Non-pigmented ciliary epithelial cell (primary cell): ENCODE measurements at places on chromosomes 13 and 19.

GRCh38 chr19:5067678-5068077 lies 98.8 kb downstream of the KDM4B start:
- DNase-seq = no peak

GRCh38 chr19:6868351-6868750 lies 19.0 kb upstream of the ADGRE1 start:
- DNase-seq = no peak

DNA sequence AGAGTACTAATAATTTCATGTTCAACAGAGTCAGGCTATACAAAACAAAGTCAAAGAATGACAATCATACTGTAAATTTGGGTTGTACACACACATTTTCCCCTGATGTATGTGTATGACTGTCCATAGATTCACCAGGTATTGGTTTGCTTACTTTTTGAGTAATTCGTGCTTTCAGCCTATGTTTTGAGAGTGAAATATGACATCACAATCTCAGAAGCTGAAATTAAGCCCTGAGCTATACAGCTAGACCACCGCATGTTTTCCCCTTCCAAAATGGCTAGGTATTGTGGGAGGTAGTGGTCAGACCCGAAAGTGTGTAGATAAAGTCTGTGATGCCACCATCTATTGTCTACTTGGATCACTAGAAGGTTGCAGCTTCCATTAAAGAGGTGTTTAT lies 102.8 kb downstream of the KATNAL1 start:
- no peak for DNase-seq

DNA sequence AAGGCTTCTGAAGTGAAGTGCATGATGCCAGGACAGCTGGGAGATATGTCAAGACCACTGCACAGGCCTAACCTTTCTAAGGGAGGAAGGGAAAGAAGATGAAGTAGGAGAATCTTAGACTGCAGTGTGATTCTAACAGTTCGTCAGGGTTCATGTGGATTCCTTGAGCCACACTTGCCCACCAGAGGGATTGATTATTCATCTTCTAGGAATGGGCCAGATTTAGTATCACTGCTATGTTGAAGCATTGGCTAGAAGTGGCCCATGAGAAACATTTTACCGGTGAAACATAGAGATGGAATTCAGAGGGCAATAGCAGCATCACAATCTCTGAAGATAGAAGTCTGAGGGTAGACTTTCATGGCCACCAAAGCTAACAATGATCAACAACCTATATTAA lies 550.8 kb upstream of the SLITRK1 start:
- DNase-seq = peak; percentile 86

DNA sequence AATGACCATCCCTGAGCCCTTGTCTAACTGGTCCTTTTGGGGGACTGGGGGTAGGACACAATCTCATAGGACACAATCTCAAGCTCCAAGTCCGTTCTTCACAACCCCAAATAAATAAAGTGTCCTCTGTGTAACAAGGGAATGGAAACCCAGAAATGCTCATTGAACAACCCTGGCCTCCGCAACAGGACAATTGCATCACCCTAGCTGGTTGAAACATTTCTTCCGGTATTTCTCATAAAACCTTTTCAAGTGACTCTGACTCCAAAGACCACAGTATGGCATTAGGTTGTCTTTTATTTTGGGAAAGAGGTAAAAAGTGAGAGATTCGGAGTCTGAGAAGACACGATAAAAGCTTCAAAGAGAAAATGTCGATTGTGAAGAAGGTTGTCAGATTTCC lies 186.6 kb downstream of the ZNF536 start:
- no peak for DNase-seq

DNA sequence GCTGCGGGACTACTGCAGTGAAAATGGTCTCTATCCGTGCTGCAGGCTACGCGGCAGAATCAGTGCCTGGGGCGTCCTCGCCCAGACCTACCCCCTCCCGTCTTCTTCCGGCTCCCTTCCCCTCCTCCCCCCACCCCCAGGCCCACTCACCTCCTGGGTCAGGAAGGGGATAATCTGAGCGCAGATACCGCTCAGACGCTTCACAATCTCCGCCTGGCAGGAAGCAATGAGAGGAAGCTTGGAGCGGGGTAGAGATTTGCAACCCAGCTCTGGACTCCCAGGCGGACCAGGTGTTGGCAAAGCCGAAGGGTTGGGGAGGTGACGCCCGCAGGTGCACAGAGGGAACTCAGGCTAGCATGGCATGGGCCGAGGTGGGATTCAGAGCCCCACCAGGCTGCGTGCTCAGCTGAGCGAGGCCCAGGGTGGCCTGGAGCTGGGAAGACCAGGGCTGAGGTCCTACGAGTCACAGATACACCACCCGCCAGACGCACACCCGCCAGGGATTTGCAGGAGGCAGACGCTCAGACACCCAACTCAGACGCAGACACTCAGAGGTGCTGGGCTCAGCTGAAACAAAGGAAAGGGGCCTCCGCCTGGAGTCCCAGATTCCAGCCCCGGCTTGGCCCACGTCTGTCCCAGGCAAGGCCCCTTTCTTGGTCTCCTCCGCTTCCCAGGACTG lies 4.1 kb downstream of the TLE2 start:
- DNase-seq = no peak

GRCh38 chr13:67642657-67643056 lies 412.5 kb upstream of the PCDH9 start:
- DNase-seq = no peak

- DNase-seq = no peak
Measured at GRCh38 chr19:14566712-14567077, 5.2 kb downstream of the NDUFB7 start.

- no peak for DNase-seq
Measured at GRCh38 chr13:95323930-95324662, 22.8 kb upstream of the ABCC4 start.

DNA sequence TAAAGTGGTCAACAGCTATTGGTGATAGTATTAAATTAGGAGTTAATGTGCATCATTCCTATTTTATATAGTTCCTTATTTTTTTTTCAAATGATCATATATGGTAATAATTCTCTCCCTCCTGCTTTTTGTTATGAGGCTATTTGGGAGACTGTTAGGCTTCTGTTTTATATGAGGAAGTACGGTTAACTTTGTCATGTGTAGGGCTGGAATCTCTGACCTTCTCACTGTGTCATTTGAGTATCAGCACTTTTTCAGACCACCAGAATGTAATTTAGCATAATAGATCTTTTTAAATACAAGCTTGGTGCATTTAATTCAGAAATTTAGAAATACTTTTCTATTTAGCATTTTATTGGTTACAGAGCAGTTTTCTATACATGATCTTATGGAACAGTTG lies 7.7 kb downstream of the DGKH start:
- no peak for DNase-seq

DNA sequence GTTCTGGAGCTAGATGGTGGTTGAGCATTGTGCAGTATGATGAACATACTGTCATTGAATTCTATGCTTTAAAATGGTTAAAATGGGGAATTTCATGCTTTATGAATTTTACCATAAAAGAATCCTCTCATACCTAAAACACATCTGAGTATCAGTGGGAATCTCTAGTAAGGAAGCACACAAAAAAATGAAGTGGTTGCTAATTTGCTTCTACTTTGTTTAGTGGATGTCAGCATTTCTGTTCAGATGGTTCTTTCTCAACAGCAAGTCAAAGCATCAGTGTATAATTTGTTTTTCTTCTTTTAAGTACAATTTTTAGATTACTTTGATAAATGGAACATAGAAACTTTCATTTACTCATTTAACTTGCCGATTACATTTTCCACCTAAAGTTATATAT lies 52.1 kb upstream of the AKAP11 start:
- DNase-seq = no peak

DNA sequence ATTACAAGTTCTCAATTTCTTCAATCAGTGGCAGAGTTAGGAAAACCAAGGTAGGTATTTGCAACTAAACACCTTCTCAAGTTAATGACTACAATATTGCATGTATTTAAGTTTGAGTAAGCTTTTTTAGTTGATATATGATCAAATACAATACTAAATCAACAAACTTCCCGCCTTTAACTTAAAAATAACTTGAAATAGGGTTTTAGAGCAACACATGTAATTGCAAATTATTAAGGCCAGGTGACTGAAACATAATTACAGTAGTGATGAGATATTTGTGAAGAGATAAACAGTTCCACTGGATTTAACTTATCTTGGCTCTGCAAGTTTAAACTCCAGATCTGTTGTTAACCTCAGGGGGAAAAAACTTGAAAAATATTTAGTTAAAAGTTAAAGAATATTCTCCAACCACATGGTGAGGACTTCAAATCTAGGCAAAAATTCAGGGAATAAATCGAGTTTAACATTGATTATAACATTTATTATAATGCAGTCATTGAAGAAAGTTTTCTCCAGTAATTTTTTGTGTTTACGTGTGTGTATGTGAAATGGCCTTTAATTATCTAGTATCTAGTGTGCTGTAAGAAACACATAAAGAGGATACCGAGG lies 3.6 kb downstream of the DACH1 start:
- no peak for DNase-seq

DNA sequence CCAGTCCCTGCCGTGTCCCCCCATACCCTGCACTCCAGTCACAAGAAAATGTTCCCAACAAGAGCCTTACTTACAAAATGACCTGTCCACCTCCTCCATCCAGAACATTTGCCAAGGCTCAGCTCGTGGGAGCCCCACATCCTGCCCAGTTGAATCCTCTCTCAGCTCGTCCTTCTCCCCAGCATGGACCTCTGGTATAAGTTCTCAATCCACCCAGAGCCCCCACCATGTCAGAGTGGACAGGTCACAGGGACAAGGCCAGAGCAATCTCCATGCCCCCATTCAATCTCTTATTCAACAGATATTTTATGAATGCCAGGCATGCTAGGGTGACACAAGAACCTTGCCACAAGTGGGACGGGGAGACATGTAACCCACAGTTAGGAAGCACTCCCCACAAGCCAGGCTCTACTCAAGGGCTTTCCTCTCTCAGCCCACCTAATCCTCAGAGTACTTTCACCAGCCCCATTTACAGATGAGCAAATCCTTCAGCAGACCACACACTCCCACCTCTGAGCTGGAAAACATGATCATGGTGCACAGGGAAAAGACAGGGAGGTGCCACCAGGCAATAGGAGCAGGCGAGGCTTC lies 15.1 kb downstream of the DEDD2 start:
- no peak for DNase-seq

DNA sequence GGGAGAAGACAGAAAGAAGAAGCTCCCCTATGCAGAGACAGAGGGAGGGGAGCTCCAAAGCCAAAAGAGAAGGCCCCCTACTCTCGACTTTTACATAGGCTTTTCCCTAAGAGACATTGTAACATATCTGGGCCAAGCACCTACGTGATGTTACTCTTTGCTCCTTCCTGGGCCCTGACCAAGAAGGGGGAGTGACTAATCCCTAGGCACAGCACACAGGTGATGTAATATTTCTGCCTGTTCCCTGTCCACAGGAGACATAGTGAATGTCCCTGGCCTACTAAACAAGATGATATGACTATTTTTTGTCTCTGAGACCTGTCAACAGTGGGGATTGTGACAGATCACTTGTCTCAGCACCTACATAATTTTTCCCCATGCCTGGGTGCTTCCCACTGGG lies 15.9 kb upstream of the ZNF254 start:
- DNase-seq = no peak

DNA sequence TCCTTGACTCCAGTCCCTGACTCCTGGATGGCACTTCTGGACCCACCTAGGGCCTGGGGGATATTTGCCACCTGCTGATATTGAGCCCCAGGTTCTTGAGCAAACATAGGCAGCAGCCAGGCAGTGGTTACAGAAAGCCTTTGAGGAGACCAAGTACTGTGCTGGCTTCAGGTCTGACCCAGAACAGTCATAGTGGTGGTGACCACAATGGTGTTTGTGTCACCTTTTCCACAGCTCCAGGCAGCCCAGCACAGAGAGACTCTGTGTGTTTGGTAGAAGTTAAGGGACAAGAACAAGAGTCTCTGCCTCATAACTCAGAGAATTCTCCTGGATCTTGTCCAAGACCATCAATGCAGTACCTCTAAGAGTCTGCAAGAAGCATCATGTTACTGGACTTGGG lies 14.6 kb upstream of the CLC start:
- DNase-seq = no peak

- DNase-seq = no peak
Measured at GRCh38 chr13:107845911-107846310, 369.4 kb downstream of the LIG4 start.

- DNase-seq = no peak
Measured at GRCh38 chr13:28375250-28375930, 119.5 kb downstream of the FLT1 start.

DNA sequence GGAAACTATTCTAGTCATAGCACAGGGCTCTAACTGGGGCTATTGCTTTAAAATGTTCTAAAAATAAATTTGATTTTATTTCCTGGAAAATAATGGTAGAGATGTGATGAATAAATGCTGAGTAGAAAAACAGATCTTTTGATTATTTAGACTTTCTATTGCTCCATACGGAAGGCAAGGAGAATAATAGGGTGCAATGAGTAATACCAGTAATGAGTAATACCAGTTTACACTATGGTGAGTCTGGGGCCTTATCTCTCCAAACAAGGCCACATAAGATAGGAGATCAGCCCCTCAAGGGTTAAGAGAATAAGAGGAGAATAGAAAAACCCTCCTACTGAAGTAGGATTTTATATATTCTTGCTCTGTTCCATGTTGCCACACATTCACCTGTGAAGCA lies 390.4 kb downstream of the KLF5 start:
- no peak for DNase-seq

GRCh38 chr13:55553701-55554100 lies 1587.0 kb upstream of the PRR20A start:
- DNase-seq = no peak

- no peak for DNase-seq
Measured at GRCh38 chr19:41918095-41918494, 10.2 kb downstream of the ERFL start.

GRCh38 chr19:48696353-48697010 lies 711 bp downstream of the FUT2 start:
- DNase-seq = no peak

- no peak for DNase-seq
Measured at GRCh38 chr13:44078806-44079376, 199.2 kb downstream of the LACC1 start.

- DNase-seq = no peak
Measured at GRCh38 chr19:5851302-5851701, at the start of gene FUT3. FUT3 (minus strand) TSS chr19:5851449.

DNA sequence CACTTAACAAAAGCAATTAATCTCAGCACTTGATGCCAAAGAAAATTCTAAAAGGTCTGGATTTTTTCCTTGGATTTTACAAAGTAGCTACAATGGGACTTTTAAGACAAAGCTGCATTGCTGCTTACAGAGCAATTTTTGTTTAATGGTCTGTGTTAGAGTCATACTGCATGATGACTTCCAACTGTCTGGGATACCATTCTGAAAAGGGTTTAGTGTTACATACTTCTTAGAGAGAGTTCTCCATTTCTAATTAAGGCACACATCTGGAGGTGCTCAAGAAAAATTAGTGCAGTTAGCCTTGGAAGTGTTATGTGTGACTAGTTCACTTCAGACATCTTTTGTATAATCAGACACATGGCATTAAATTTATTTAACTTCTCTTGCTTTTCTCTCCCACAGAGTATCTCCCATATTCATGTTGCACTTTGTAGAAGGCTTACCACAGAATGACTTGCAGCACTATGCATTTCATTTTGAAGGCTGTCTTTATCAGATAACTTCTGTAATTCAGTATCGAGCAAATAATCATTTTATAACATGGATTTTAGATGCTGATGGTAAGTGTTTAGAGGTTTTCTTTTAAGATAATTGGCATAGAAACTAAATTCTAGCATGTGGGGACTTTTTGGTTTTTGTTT lies 35.1 kb downstream of the USPL1 start:
- DNase-seq = no peak

GRCh38 chr13:32476021-32476731 lies 48.2 kb upstream of the N4BP2L1 start:
- no peak for DNase-seq

- no peak for DNase-seq
Measured at GRCh38 chr13:80571346-80572307, 230.7 kb upstream of the SPRY2 start.

GRCh38 chr19:57118848-57119247 lies 937 bp upstream of the USP29 start:
- no peak for DNase-seq
